Germinal center (tissue), 1 donor: ENCODE measurements at places on chromosomes 5 and 9.

DNA sequence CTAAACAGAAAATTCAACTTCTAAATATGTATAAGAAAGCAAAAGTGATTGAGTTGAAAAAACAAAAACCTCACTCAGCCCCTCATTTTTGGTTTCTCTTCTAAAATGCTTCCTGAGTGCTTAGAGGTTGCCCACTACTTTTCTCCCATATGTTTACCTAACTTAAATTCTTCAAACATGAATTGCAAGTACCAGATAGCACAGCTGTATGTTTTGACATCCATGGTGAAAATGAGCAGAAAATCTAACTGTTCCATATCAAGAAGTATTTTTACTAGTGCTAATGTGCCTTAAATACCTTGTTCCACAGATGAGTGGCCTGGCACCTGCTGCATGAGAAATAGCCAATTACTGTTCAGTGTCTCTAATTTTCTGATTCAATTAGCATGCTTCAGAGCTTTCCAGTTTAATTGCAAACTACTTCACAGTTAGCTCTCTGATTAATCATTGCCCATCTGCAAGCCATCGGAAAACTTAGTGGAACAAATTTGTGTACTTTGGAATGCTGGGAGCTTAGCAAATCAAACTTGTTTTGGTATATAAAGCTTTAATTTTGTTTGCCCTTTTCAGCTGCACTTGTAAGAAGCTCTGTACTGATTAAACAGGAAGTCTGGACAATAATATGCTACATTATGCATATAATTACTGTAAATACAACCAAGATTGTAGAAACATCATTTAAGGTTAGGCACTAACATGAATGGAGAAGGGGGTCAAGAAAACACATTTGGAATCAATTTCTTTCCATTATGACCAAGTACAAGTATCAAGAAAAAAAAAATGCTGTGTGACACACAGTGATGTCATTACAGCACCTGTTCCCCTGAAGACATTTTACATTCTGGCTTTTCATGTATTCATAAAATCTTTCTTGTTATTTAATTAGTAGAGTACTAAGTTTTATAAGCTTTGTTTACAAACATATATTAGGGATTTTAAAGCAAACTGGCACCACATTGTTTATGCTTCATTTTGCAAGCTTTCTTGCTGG lies 65.6 kb downstream of the POU5F2 start:
- DNase-seq = no peak

DNA sequence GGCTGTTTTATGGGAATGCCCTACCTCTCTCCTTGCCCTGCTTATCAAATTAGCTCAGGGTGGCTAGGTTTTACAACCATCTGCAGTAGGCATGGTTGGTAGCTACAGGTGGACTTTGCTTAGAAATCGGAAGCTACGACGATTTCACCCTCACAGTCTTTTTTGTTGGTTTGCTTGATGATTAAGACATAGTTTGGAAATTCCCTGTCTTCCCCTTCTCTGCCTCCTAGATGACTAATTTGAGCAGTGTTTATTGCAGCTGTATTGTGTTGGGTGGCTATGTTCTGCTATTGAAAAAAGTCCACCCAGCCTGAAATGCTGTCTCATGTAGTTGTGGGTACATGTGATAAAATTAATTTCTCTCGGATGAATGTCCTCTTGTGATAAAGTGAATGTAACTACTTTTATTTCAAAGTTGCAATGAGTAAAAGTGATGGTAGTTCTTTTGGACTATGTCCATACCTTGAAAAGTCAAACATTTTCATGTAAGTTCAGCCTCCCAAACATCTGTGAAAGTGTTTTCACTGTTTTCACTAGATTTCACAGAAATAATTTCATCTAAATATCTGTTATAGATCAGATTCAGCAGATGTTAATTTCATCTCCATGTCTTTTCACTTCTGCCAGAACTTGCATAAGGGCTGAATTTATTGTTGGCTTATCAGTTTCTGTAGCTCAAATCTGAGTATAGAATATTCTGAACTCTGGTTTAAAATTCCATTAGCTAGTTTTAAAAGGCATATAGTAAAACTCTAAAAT lies 37.3 kb upstream of the FYB1 start:
- DNase-seq = no peak

DNA sequence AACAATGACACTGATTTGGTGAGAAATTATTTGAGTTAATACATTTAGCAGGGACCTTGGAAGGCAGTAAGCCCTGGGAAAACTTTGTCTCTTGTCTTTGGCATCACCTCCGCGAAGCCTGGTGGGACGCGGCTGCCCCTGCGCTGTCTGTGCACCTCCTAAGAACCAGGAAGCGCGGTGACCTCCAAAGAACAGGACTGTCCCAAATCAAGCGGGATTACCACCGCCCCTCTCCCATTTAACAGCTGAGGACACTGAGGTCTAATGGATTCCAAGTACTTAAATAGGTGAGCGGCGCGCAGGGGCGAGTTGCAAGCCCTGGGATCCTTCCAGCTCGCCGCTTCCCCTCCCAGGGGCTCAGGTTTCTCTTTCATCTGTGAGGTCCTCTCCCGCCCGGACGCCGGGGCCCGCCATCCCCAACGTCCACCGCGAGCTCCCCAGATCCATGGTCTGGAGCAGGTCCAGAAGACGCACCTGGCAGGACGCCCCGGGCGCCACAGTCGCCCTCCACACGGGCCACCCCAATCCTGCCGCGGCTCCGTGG lies 432 bp downstream of the STARD4 start:
- DNase-seq = peak; percentile 37

- DNase-seq = no peak
These were observed 5.6 kb downstream of the EFNA5 start for GRCh38 chr5:107665036-107665570.

DNA sequence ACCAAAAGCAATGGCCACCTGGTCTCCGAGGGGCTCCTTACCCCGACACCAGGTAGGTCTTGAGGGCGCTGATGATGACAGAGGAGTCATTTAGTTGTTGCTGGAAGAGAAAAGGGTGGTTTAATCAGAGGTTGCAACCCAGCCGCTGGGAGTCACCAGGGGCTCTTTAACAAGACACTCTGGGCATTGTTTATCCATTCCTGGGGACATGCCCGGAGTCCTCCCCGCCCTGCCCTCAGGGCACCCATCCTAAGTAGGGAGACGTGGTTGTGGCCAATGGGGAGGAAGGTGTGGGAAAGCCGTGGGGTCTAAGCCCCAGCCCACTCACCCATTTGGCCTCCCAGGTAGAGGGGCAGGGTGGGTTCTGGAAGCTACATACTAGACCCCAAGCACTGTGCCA lies 3.1 kb downstream of the PTGES2 start:
- DNase-seq = no peak

GRCh38 chr5:151298063-151298855 lies 5.3 kb downstream of the SLC36A3 start:
- DNase-seq = peak; percentile 18

GRCh38 chr5:5736007-5736406 lies 313.5 kb downstream of the ICE1 start:
- DNase-seq = no peak

DNA sequence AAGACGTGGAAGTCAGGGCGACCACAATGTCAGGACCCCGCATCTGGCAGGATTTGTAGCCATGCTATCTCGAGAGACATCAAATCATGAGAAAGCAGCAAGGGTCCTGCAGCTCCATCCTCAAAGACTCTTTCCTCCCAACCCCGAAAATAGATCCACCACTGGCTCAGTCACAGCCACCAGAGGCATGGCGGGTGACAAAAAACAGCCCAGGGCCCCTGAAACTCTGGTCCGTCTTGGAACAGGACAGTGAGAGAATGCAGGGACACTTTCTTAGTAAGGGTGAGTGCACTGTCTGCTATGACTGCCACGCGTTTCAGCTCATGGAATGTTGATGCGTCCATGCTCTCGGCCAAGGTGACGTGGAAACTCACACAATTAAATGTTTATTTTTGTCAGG lies 220.9 kb downstream of the IRX2 start:
- no peak for DNase-seq

DNA sequence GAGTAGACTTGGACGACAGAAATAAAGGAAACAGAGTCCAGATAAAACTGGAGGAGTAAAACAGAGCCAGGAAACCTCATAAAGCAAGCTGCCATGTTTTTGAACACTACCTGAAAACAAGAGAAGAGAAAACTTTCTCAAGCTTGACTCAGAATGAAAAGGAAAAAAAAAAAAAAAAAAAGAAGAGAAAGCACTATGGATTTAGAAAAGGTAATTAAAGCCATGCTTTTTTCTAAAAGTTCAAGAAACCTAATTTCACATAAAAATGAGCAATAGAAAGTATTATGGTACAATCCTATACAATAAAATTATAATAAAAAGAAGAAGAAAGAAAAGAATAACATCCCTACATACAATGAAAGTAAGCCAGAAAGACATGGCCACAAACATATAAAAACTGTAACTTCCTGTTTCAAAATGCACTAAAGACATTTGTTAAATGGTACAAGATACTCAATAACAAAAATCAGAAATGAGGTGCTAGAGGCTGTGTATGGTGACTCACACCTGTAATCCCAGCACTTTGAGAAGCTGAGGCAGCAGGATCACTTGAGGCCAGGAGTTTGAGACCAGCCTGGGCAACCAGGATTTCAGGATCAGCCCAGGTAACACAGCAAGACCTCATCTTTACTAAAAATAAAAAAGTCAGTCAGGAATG lies 129.5 kb downstream of the SIL1 start:
- no peak for DNase-seq

GRCh38 chr5:149126906-149127305 lies 14.4 kb upstream of the ABLIM3 start:
- no peak for DNase-seq
